Activated CD4-positive, alpha-beta memory T cell treated with anti-CD3 and anti-CD28 coated beads, Interleukin-2, amount 10 ng/mL, durations not matched to agents 7 days and 5 days (primary cell): ENCODE measurements at places on chromosomes 2 and 18. TPM values are rescaled to one million over a fixed set of nuclear protein-coding genes. Genes with fewer than 3 reads are reported as not detected.
A peak's percentile ranks its signal among the peaks of the same experiment; 100 is the strongest.

Gene GRP
- not detected for total RNA-seq

Gene GPR35
- total RNA-seq: 5.2 TPM

Gene SP5
- not detected for total RNA-seq

Gene ATG16L1
- 58.9 TPM for total RNA-seq

Gene MGAT4A
- total RNA-seq: 80.6 TPM

Gene SLC38A11
- total RNA-seq: not detected

Gene DNAJC5G
- not detected for total RNA-seq

Gene IL1RN
- total RNA-seq: 3.3 TPM

Gene GALR1
- total RNA-seq: not detected

GRCh38 chr2:126600742-126601141 lies 55.2 kb upstream of the GYPC start:
- DNase-seq: no peak

DNA sequence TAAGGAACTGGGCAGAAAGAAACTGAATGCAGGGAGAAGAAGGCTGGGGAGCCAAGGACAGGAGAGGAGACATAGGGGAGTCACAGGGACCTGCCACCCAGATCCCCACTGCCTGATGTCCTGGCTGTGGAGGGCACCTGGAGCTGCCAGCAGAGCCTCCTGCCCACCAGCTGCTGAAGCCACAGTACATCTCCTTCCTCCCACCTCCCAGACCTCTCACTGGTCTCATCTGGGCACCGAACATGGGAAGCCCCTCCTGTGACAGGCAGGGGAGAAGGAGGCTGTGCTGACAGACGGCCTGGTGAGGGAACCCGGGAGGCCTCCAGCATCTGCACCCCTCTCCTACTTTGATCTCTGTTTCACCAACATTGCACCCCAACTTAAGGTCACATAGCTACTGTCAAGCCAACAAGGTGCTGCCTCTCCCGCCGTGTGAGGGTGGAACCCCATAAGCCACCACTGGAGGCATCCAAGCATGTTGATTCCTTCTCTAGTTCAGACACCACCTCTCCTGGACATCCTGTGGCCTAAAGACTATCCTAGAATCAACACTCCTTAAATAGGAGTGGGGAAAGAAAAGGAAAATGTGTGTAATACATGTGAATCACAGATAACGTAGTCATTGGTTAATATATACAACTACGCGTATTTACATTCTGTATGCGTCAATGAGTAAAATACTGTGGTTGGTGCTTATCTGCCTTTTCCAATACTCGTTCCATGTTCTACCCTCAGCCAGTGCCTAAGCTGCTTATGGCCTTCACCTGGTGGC lies 3.5 kb upstream of the RNPEPL1 start:
- DNase-seq: peak; percentile 62

GRCh38 chr2:23387221-23387550 lies 2.2 kb downstream of the KLHL29 start:
- DNase-seq: no peak

- no peak for DNase-seq
These were observed 39.5 kb downstream of the THNSL2 start for GRCh38 chr2:88209521-88210131.

- DNase-seq: no peak
These were observed 250.5 kb downstream of the TWIST2 start for GRCh38 chr2:239098288-239098970.

GRCh38 chr18:72871091-72871490 lies 3.3 kb upstream of the NETO1 start:
- DNase-seq: no peak

DNA sequence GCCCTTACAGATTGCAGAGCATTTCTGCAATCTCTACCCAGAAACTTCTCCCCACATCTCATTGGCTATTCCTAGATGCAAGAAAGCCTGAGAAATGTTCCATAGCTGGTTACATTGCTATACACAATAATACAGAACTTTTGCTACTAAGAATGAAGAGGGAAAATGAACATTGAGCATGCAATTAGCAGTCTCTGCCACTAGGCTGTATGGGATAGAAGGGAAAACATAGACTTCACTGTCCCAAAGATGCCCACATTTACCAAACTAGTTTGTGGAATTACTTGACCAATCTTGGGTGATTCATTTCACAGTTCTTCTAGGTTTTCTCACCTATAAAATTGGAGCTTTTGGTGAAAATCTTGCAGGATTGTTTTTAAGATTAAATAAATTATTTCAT lies 265.7 kb upstream of the NT5C1B start:
- no peak for DNase-seq

DNA sequence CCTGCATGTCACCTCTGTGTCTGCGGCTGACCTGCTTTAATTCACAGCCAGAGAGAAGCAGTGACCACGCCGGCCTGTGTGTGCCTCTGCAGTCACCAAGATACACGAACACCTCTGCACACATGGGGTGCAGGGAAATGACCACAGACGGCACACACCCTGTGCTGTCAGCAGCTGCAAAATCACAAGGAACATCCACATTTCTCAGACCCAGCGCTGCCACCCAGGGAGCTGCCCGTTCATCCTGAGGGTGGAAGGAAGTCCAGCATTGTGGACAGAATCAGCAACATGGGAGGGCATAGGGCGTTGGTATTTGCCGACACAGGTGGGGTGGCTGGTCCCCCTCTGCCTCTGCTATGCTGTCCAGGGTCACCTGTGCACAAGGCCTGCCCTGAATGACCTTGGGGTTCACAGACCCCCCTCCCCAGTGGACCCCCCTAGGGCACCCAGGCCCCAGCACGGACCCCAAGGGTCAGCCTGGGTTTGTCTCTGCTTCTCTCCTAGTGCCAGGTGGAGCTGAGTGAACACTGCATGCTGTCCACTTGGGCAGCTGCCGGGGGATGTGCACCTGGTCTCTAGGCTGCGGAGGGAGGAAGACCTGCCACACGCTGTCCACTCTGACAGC lies 107.4 kb downstream of the PXDN start:
- no peak for DNase-seq

DNA sequence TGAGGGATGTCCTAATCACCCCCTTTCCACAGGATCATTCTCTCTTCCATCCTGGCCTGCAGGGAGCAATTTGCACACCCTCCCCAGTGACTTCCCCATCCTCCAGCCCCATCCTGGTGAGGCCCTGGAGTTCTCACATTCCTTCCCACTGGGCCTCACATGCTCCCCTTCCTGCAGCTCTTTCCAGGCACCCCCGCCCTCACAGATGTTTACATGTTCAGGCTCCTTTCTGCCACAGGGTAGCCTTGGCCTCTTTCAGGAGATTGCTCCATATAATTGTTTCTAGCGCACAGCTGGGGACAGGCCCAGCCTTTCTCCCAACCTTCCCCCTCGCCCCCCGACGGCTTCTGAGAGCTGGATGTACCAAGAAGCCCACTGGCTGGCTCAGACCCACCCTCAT lies 288.4 kb upstream of the TRIB2 start:
- DNase-seq: no peak
